CD4-positive, alpha-beta T cell treated with Interleukin-21 for 1 hour (primary cell): ENCODE measurements at places on chromosomes 6 and 20.
A peak's percentile ranks its signal among the peaks of the same experiment; 100 is the strongest.

DNA sequence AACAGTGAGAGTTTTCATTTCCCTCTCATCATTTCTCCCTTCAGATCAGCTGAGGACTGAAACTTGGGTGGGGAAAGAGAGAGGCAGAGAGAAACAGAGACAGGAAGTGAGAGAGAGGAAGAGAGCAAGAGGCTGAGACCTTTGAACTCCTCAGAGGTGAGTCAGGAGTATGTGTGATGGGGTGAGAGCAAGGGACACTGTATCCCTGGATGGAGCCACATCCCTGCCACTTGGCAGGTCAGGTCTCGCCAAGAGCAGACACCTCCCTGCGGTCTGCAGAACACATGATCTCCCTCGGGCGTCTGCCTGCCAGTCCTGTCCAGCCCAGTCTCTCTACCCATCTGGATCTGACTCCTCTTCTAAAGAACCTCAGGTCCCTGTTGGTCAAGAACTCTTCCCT is 62.7 kb upstream of the SYNDIG1 start:
- no peak for DNase-seq

DNA sequence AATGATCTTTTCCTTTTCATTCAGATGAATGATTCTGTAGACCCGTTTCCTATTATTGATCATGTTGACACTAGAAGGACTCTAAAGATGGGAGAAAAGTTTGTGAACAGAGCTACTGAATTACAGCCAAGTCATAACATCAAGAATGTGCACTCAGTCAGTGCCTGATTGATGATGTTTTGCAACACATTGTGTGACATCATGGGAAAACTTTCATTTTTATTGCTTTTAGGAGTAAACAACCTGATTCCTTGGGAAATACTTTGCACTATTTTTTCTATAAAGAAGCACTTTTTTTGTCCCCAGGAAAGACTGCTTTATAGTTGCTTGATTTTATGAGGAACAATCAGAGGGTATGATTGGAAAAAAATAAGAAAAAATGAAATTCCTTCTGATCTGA is 383.8 kb upstream of the JAG1 start:
- DNase-seq = no peak

- no peak for DNase-seq
Measured at GRCh38 chr6:89184344-89184743, 32.8 kb downstream of the GABRR1 start.

GRCh38 chr6:113011801-113012200 is 664.7 kb downstream of the RFPL4B start:
- no peak for DNase-seq

DNA sequence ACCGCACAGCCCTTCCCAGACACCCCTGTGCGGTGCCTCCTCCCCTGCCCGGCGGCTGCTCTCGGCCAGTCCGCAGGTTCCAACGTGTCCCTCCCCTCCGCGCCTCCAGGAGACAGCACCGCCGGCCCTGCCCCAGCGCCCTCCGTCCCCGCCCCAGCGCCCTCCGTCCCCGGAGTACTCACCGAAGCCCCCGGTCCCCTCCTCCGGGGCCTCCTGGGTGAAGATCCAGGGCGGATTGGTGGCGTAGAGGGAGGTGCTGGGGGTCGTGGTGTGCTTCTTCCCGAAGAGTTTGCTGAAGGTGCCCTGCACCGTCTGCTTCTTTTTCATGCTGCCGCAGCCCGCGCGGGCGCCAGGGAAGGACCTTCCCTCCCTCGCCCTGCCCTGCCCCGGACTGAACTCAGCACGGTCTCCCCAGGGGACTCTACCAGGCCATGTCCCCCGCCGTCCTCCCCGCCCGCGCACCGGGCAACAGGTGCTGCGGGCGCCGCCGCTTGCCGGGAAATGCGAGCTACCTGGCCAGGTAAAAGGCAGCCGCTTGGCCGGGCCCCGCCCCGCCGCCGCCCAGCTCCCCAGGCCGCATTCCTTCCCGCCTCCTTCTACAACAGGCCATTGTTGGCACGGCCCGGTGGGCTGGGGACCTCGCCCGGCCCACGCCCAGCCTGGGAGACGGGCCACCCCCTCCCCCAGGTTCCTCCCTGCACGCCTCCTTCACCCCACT is at the start of gene C6orf132:
C6orf132 (minus strand) TSS at position 503 of the 718 bp plus-strand sequence; CDS start at position 327, 176 bp downstream.
- no peak for DNase-seq

- no peak for DNase-seq
Measured at GRCh38 chr6:147900247-147900830, 391.8 kb downstream of the SAMD5 start.

GRCh38 chr6:33380272-33380981 is 11.2 kb upstream of the KIFC1 start:
- no peak for DNase-seq

- no peak for DNase-seq
Measured at GRCh38 chr20:4694076-4694475, 27.6 kb upstream of the PRND start.

- peak; percentile 32 for DNase-seq
Measured at GRCh38 chr6:25946631-25947030, 16.0 kb upstream of the TRIM38 start.

- DNase-seq = no peak
Measured at GRCh38 chr6:108174371-108175175, 8.8 kb downstream of the NR2E1 start.

DNA sequence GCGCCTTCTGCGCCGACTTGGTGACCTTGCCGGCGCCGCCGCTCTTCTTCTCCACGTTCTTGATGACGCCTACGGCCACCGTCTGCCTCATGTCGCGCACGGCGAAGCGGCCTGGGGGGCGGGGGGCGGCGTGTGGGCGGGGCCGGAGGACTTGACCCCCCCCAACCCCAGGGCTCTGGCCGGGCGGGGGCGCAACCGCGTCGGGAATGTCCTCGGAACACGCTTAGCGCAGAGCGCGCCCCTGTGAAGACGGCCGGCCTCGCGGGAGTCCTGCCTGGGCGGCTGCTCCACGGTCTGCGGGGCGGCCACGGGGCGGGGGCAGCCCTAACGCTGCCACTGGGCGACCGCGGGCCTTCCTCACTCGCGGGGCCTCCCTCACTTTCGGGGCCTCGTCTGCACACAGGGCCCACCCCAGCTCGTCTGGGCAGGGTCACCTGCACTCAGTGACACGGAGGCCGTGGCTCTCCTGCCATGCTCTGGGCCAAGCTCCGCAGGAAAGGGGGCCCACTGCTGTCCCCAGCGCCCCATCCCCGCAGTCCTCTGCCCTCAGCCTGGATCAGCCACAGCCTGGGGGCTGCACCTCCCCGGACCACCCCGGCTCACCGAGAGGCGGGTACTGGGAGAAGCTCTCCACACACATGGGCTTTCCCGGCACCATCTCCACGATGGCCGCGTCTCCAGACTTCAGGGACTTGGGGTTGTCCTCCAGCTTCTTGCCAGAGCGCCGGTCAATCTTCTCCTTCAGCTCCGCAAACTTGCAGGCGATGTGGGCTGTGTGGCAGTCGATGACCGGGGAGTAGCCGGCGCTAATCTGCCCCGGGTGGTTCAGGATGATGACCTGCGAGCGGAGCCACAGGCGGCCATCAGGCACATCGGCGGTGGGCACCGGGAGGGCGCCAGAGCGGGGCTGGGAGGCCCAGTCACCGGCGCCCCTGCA is 10.3 kb downstream of the EEF1A2 start:
- no peak for DNase-seq

DNA sequence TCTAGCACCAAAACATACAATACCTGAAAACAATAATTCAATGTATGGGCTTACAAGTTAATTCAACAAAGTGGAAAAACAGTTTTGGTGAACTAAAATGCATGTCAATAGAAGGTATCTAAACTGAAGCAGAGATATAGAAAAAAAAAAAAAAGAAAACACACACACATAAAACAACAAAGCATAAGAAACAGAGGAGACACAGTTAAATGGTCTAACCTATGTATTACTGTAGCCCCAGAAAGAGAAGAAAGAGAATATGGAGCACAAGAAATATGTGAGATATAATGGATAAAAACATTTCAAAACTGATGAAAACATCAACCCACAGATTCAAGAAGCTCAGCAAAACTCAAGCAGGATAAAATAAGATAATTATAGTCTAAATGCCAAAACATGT is 118.7 kb downstream of the MAP3K5 start:
- DNase-seq = no peak

GRCh38 chr20:23298155-23298554 is 52.4 kb upstream of the NXT1 start:
- no peak for DNase-seq

DNA sequence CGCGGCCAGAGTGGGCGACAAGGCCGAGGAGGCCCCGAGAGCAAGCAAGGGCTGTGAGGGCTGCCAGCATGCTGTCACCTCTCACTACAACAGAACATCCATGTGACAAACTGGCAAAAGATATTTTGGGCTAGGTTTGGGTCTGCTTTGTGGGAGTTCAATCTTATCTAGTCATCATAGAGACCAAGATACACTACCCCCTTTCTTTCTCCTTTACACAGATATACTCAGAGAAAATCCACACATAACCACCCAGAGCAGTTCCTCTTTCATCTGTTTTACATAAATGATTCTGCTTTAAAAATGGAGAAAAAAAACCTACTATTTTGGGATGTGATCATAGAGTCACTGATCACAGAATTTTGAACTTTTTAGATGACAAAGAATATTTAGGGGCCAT is 16.8 kb downstream of the SOX4 start:
- DNase-seq = no peak

DNA sequence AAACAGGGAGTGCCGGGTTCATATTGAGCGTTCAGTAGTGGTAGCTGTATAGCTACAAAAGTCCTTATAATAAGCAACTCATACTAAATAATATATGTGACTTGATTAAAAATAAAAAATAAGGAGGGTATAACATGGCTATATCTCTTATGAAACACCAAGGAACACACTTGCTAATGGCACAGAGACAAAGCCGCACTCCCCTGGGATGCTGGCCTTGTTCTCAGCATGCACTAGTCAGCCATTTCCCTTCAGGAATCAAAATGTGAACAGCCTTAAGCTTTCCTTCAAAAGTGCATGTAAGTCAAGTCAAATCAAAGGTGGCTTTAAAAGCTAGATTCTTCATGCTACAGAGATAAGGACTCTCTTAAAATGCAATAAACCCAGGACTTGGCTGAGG is 9.4 kb downstream of the HMGCLL1 start:
- DNase-seq = no peak

DNA sequence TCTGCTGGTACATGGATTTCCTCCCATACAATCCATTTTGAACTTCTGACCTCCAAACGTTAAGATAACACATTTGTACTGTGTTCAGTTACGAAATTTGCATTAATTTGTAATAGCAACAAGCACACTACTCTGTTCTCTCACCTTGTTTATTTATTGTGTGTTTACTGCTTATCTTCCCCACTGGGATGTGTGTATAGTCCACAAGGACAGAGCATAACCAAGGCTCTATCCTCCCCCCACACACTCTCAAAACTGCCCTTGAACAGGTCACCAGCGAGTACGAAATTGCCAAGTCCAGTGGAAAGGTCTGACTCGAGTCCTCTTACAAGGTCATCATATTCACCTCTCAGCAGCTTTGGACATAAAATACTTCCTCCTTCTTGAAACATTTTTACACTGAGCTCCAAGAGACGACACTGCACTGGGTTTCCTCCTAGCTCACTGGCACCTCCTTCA is 18.6 kb downstream of the ADTRP start:
- no peak for DNase-seq

GRCh38 chr6:114343782-114344144 is 940 bp upstream of the HS3ST5 start:
- no peak for DNase-seq

DNA sequence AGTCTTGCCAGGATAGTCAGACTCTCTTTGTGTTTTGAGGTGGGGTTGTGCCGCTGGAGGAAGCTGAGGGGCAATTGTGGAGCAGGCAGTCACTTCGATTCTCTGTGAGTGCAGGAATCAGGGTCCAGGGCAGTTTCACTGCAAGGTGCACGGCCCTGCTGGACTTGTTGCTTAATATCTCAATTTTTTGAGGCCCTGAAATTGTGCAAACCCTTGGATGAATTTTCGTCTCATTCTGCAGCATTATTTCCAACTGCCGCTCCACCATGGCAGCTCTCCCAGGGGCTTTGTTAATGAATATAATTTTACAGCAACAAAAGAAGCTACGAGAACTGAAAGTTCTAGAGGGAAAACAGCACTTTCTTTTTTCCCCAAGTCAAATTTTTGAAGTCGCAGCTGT is 531.9 kb downstream of the QKI start:
- DNase-seq = no peak

DNA sequence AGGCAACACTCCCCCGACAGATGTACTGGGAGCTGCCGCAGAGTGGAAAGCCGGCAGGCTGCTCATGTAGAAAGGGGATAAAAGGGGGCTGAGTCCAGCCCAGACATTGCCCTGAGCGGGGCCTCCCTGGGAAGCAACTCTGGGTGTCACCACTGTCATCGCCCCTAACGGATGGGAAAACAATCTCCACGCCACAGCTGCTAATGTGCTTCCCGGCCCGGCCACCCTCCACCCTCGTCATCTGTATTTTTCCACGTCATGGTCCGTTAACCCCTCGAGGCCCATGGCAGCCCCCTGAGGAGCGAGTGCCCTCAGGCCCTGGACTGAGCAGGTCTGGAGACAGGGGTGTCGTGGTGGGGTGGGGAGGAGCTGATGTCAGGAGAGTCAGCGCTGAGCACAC is 227.4 kb downstream of the DLL1 start:
- no peak for DNase-seq

GRCh38 chr6:157570752-157571151 is 189.8 kb downstream of the ZDHHC14 start:
- DNase-seq = no peak

DNA sequence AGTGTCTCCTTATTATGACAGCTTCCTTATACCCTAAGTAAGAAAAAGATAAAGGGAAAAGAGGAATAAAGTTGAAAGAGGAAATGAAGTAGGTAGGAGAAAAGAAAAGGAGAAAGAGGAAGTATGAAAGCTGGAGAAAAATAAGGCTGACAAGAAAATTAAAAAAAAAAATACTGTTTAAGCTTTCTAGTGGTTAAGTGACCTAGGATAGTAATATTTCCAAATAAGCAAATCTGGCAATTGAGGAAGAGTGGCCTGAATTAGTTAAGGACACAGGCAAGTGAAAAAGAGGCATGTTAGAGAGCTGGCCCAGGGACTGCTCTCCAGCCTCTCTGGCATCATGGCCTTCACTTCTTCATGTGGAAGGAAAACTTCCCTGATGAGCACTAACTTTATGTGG is 76.5 kb upstream of the ADGRF1 start:
- DNase-seq = no peak

- no peak for DNase-seq
Measured at GRCh38 chr6:141264101-141264500, 868.6 kb upstream of the GJE1 start.

DNA sequence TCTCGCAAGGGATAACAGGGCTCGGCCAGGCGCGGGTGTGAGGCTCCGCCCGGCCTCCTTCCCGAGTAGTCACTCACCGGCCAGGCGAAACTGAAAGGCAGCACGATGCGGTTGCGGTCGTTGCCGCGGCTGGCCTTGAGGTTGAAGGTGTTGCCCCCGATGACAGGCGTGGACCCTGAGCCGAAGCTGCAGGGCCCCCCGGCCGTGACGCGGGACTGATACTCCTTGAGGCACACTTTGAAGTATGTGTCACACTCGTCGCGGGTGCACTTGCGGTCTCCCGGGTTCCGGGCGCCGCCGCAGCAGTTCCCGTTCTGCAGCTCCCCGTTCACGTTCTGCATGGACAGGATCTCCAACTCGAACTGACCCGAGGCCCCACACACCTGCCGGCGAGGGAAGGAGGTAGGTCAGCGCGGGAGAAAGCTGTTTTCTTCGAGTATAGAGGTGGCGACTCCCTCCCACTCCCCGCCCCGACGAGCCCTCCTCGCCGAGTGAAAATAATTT is 1.1 kb downstream of the JAG1 start:
- DNase-seq = peak; percentile 17
